T-helper 2 cell (primary cell): ENCODE measurements at places on chromosomes 12 and 14.

DNA sequence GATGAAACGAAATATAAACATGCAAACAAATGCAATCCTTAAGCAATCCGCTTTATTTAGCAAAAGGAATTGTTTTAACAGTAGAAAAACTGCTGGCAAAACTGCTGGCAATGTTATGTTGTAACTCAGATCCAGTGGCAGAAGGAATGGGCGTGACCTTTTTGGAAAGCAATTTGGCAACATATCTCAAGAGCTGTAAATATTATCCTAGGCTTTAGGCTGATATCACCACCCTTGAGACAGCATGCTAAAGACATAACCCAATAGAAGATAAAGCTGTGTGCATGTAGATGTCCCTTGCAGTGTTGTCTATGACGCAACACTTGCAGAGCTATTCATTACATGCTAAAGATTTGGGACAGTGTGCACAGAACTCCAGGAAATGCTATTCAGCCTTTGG, 138.5 kb downstream of the DICER1 start:
- DNase-seq: no peak

DNA sequence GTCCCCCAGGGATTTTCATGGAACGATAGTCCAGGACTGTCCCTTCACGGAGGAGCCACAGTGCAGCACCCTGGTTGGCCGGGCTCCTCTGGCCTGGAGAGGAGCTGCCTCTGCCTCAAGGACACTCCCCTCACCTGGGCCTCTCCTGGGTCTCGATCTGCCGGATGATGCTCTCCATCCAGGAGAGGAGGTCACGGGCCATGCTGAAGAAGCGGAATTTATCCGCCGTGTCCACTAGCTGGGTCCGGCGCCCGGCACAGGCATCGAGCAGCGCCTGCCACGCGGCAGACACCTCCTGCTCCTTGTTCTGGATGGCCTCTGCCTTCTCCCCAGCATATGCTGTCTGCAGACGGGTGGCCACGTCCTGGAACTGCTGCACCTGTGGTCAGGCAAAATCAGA, 66.5 kb downstream of the PLEKHG3 start:
- DNase-seq: no peak

DNA sequence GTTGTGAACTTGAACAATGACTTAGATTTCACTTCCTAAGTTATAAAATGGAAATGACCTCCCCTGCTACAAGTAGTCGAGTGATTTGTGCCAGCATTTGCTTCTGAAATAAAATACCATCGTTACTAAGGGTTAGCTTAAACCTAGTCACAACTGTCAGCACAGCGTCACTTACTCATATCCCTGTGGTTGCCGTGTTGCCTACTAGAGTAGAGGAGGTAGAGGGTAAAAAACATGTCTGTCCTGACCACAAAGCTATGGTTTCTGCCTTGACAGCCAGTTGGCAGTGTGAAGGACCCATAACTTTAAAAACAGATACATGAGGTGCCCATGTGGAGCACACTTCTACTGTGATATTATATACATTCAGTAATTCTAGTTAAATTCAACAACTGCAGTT, 234.2 kb upstream of the RGS6 start:
- peak; percentile 14 for DNase-seq

DNA sequence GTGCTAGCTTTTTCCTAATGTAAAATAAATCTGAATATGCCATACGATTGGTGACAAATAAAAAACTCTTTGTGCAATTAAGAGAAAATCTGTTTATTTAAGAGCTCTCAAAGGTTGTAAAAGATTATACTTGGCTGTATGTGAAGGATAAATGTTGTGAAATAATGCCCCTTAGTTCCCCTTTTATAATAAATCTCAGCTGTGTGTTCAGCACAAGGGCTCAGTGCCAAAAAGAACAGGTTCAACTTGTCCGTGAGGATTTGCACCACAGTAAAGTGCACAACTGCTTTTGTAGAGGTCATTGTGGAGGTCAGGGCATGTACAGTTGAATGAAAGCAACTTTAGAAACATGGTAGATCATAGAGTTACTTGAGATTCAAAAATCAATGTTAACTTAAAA, 118.6 kb downstream of the TRMT5 start:
- no peak for DNase-seq

DNA sequence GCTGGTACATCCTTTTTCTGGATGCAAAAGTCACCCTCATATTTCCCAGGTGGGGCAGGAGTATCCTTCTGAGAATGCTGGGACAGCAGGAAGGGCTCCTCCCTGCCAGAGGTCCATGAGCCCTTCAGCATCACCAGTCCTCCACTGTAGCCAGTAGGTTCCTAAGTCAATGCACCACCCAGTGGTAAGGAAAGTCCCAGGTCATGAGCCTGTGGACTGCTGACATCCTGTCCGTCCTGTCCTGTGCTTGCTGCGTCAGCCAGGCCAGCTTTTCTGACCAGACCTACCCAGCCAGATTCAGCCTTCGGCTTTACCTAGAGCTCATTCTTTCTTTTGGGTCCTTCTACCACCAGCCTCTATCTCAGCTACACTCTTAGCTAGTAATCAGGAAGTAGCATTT, 23.0 kb upstream of the ACTN1 start:
- no peak for DNase-seq

- DNase-seq: no peak
Measured at GRCh38 chr14:30738978-30739377, 116.9 kb downstream of the SCFD1 start.

- DNase-seq: no peak
Measured at GRCh38 chr12:77368379-77368778, 303.0 kb upstream of the E2F7 start.

DNA sequence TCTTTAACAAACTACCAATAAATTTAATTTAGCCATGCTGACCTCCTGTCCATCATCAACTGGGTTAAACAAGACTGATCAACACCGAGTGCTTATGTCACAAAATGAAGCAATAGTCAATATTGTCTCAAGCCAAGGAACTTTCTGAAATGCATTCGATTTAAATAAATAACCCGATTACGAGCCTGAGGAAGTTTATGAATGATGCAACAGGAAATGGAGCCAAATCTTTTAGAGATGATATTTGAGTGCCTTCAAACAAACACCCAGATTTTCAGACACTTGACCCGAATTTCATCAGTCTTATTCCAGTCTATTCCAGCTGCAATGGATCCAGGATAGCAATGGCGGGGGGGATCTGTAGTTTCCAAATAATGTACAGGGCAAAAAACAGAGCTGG, 27.9 kb downstream of the FAR2 start:
- DNase-seq: no peak

DNA sequence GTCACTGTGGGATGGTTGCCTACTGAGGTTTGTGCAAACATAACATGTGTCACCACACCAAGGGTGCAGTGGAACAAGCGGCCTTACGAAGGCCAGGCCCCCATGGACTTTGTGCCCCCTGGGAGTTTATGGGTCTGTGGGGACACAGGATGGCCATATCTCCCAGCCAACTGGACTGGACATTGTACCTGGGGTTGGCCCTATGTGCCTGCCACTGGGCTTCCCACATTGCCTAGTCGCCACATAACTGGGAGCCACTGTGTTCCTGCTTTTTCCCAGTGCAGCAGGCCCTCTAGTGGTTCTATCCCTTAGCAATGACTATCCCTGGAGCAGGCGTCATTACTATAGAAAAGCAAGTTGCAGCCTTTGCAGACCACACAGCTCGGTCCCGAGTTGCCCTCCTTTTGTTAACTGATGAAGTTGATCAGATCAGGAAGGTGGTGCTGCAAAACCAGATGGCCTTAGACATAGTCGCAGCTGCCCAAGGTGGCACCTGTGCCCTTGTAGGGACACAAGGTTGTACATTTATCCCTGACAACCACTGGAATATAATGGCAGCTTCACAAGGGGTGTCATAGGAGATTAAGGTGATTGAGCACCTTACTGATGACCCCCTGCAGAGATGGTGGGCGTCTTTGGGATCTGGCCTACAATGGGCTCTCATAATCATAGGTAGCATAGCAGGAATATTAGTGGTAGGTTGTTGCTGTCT, 15.2 kb upstream of the RNASE12 start:
- DNase-seq: no peak

- no peak for DNase-seq
Measured at GRCh38 chr12:23704992-23705943, 244.2 kb downstream of the SOX5 start.

DNA sequence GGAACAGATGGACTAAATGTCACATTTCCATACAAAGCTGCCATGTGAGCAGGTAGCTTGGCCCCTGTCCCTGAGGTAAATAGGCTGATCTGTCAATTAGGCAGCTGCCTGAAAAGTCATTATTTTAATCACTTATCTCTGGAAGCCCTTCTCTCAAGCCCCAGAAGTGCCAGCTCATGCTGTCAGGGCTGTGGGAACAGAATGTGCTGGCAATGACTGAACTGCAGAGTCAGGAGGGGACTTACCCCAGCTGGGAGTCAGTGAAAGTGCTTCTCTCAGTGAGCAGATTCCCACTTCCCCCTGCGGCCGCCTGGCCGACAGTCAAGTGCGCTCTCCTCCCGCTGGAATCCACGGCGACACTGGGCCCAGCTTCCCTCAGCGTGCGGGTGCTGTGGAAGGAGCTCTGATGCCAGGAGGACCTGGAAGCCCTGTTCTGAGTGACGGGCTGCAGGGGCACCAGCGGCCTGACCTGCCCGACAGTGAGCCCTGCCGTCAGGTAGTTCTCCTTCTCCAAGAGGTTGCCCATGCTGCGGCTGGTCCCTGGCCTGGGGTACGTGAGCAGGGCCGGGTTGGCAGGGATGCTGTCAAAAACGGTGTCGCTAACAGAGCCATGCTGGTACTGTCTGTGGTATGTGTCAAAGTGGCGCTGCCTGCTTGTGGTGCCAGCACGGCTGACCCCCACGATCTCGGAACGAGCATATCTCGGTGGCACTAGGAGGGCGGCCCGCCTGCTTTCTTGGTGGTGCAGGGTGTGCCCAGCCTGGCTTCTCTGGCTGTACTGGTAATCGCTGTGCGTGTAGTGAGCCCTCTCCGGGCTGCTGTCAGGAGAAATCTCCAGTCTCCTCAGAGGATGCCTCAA, 18.7 kb downstream of the PKP2 start:
- DNase-seq: no peak

DNA sequence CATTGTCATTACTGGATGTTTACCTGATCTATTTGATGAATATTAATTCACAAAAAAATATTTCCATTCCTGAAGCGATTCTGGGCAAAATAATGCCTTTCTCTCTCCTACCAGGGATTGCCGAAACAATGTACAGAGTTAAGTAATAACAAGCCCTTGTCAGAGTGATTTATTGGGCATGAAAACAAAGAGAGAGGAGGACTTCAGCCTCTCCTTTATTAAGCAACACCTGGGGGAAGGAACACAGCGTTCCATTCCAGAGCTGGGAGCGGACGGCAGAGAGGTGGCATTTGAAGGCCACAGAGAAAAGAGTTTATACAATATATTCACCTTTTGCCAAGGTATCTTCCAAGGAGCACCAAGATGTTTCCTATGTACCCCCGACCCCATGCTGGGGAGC, 165.8 kb downstream of the KSR2 start:
- no peak for DNase-seq

DNA sequence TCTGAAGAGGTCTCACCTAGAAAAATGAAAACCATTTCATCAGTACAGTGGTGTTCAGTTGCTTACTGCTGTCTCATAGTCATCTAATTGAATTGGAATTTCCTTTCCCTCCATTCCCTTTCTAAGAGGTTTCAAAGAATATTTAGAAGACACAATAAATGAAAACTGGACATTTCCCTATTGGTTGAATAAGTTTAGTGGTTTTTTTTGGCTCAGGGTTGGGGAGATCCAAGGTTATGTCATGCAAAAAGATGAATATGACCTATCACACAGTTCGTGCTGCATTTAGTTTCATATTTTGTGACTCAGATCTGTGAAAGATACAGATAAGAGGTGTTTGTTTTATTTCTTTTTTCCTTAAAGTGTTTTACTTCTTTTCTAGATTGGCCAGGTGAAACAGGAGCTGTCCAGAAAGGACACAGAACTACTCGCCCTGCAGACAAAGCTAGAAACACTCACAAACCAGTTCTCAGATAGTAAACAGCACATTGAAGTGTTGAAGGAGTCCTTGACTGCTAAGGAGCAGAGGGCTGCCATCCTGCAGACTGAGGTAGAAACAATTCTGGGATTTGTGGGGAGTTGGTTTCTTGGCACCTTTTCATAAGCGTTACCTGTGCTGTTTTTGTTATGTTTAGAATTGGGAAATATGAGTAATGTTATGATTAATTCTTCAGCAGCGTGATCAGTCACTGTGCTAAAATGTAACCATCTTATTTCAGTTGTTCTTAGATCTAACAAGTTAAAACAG, 124.6 kb downstream of the ERC1 start:
- DNase-seq: no peak

DNA sequence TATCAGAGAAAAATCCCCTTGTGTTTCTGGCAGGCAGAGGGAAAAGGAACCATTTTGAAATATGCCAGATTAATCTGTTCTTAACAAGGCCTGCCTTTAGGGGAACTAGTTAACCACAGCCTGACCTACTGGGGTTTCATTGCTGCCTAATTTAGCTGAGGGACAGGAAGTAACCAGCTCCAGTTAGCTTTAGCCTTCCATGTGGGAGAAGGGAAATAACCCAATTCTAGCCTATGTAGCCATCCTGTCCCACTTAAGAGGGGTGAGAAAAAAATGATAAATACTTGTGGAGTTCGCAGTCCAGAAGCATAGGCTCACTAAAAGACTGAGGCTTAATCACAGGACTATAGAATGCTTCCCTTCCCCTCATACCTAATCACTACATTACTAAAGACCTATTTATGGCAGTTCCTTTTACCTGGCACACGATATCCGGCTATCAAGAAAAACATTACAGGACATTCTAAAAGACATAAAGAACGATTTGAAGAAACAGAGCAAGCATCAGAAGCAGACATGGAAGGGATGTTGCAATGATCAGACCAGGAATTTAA, 22.8 kb downstream of the COX8C start:
- no peak for DNase-seq

DNA sequence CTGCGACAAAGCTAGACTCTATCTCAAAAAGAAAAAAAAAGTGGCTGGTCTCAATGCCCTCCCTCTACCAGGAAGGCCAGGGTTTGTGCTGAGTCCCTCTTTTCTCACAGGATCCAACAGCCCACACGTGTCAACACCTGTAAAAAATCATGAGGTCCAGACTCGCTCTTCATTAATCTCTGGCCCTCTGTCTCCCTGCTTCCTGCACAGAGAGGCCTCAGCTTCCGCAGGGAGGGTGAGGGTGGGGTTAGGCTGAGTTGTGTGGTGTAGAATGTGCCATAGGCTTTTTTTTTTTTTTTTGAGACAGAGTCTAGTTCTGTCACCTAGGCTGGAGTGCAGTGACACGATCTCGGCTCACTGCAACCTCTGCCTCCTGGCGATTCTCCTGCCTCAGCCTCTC, 6.1 kb downstream of the CFAP73 start:
- no peak for DNase-seq

GRCh38 chr14:83780321-83780720, 1749.6 kb upstream of the FLRT2 start:
- no peak for DNase-seq

DNA sequence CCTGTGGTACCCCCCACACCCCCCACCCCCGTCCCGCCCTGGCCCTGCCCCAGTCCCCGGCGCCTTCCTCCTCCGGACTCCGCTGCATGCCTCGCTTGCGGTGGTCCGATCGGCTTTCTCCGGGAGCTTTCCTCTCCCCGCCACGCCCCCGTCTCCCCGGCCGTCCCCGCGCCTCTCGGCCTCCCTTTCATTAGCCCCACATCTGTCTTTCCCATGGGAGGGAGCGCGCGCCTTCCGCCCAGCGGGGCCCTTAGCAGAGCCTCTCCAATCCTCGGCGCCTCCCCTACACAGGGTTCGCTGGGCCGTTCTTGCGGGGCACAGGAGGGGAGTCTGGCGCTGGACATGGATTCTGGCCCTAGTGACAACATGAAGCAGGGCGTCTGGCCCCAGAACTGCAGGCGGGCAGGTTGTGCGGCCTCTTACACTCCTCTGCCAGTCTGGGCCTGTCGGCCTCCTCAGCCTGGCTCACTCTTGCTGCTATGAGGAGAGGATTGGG, 1.5 kb upstream of the EFS start:
- no peak for DNase-seq
